Activated CD8-positive, alpha-beta memory T cell treated with anti-CD3 and anti-CD28 coated beads for 4 hours (primary cell): ENCODE measurements at places on chromosomes 12 and 14.
A peak's percentile ranks its signal among the peaks of the same experiment; 100 is the strongest.

DNA sequence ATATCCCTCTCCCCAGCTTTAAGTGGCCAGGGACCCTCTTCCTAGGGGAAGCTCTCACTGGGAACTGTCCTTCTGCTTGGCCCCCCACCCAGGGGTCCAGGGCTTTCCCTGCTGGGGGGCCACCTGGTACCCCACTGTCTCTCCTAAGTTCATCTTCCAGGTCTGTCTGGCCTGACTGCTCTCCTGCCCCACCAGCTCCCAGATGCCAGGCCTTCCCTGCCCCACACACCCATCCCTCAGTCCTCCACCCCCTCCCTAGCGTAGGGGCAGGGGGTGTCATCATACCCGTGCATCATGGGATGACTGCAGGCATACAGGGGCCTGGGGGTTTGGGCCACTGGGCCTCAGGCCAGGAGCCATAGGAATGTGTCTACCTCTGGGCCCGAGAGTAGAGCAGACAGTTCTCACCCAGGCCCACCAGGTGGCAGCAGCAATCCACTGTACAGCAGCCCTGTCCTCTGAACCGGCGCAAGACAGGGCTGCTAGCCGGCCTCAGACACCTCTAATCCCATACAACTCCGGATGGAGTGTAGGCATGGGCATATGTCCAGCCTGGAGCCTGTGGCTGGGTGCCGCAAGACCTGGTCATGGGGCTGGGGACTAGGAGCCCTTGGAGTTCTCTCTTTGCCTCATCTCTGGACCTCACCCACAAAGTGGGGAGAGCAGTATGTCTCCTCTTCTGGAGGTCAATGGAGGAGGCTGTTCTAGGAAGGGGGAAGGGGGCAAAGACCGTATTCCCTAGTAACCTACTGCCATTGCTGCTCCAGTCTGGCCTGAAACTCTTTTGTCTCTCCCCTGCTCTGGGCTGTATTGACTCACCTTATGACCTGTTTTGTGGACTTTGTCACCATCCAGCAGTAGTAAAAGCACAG lies 10.0 kb upstream of the SMARCD1 start:
- peak; percentile 62 for DNase-seq

DNA sequence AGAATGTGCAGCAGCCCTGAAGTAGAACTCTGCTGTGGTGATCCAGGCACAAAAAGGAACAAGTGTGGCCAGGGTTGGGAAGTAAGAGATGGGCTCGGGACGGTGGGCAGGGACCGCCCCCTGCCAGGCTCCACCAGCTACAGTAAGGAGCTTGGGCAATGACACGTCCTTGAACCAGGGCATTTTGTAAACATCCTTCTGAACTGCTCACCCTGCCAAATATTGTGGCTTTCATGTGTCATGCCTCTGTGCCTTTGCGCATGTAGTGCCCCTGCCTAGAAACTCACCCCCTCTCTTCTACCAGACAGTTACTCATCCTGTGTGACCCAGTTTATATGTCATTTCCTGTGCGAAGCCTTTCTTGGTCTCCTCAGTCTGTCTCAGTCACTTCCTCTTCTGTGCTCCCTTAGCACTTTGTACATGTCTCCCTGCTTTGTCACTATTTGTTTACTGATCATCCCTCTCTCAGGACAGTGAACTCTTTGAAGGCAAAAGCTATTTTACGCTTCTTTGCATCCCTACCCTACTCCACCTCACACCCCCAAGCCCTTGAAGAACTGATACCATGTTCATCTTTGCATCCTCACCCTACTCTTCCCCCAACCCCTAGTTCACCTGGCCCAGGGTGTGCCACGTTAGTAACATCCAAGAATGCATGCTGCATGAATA lies 108.9 kb upstream of the PLEKHG7 start:
- DNase-seq = peak; percentile 80

- DNase-seq = no peak
Observed at GRCh38 chr14:100059438-100059781, 5.8 kb upstream of the EVL start.

DNA sequence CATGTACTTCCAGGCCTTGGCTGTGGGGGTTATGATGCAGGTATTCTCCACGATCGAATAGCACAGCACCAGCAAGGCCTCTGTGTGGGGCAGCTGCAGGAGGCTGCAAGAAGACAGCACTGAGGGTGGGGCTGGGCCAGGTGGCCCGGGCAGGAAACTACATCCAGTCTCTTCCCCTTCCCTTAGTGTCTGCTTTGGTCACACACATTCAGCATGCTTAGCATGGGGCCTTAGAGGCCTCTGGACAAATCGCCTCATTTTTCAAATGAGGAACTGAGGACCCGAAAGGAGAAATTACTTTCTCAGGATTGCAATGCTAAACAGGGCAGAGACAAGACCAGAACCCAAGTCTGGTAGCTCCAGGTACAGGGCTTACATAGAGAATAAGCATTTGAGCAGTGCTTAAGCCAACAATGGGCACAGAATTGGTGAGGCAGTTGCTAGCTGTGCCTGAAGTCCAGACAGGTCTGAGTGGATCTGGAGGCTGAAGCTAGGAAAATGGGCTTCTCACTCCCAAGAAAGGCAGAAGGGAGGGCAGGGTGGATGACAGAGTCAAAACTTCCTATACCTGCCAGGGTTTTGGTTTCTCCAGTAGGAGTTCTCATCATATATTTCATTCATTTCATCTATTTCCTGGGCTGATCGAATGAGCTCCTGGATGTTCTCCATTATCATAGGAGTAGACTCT lies 3.5 kb downstream of the ACRBP start:
- no peak for DNase-seq

DNA sequence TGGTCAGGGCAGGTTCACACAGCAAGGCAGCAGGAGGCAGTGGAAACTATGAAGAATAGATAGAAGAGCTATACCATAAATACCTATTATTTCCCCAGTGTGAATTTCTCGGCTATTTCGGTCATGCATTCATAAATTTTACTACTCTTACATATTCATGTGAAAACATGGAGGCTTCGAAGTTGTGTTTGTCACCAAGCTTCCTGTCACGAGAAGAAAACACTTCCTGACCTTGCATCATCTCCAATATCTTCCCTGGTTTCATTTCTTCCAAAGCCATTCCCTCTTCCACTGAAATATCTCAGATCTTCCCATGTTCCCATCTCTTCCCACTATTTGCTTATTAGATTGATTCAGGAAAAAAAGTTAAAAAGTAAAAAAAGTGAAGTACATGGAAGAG lies 80.4 kb downstream of the CPNE8 start:
- no peak for DNase-seq

- no peak for DNase-seq
Observed at GRCh38 chr12:16012117-16012516, 101.0 kb downstream of the DERA start.

GRCh38 chr14:58177125-58177524 lies 22.8 kb upstream of the ACTR10 start:
- DNase-seq = no peak

DNA sequence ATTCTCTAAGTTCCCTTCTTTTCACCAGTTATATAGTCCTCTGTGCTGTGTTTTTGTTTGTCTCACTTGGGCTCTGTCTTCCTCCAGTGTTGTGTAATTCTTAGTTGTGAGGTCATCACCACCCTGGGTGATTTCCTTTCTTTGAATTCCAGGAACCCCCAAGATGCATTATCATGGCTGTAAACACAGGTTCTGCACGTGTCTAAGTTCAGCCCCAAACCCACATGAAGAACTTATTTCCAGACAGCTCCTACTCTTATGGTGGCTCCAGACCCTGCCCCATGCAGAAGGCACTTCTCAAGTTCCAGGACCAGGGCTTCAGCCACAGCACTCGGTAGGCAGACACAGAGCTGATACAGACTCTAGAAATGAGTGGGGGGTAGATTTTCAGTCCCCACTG lies 560.5 kb downstream of the BCL11B start:
- no peak for DNase-seq

GRCh38 chr12:64825143-64826021 lies 935 bp downstream of the TBC1D30 start:
- no peak for DNase-seq

GRCh38 chr12:62163368-62163767 lies 96.8 kb upstream of the USP15 start:
- DNase-seq = no peak

- no peak for DNase-seq
Observed at GRCh38 chr12:15979096-15980092, 68.3 kb downstream of the DERA start.

DNA sequence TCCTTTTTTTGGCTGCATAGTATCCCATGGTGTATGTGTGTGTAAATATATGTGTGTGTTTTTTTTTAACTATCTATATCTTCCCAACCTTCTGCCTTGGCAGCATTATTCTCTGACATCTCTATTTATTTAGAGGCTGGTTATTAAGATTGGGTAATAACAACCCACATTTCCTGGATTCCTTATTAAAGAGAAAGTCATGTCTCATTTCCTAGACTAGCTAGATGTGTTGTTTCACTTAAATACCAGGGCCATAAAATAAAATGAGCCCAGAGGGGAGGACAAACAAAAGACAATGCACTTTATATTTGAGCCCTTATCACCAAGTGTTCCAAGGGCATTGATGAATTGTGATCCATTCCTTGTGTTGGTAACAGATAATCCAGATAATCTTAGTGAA lies 169.1 kb downstream of the SLC5A8 start:
- no peak for DNase-seq

- no peak for DNase-seq
Observed at GRCh38 chr14:102019006-102019540, 54.7 kb downstream of the DYNC1H1 start.

- DNase-seq = no peak
Observed at GRCh38 chr14:102469261-102469660, 40.3 kb downstream of the ANKRD9 start.

GRCh38 chr14:32017587-32017986 lies 59.5 kb upstream of the ARHGAP5 start:
- no peak for DNase-seq

DNA sequence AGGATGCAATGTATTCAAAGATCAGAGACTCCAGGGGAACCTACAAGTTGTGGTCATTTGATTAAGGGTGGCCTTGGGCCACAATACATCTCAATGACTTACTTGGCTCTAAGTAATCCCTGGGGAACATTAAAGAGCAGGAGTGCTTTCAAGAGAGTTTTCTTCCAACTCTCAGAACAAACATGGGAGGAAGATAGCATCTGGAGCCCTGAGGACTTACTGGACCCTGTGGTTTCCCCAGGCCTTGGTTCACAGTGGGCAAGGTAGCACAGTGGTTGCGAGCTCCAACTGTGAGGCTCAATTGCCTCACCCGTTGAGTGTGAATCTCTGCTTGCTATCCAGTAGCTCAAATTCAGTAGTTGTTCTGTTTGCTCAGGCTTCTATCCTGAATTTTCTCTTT lies 32.4 kb downstream of the STXBP6 start:
- DNase-seq = no peak

DNA sequence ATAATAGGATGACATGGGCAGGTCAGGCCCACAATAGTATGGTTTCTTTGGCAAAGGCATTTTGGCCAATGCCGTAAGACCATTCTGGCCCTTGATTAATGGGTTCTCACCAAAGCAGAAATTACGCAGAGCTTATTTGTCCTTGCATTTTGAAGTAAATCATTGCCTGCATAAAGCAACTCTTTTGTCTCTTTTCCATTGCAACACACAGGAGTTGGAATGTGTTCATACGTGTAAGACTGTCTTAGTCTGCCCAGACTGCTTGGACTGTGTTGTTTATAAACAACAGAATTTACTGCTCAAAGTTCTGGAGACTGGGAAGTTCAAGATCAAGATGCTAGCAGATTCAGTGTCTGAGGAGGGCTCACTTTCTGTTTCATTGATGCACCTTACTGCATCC lies 102.8 kb upstream of the NPAS3 start:
- DNase-seq = no peak

DNA sequence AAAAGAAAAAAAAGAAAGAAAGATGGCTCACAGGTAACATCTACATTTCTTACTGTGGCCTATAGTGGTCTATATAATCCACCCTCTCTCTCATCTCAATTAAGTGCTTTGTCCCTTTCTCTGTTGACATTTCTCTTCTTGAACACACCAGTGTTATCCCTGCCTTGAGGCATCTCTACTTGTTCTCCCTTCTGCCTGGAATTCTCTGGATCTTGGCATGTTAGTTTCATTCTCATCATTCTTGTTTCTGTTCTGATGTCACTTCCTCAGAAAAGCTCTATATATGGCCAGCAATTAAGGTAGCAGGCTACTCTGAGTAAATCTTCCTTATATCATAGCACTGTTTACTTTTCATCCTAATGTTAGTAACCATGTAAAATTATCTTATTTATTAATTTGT lies 155.7 kb upstream of the PDZRN4 start:
- no peak for DNase-seq

DNA sequence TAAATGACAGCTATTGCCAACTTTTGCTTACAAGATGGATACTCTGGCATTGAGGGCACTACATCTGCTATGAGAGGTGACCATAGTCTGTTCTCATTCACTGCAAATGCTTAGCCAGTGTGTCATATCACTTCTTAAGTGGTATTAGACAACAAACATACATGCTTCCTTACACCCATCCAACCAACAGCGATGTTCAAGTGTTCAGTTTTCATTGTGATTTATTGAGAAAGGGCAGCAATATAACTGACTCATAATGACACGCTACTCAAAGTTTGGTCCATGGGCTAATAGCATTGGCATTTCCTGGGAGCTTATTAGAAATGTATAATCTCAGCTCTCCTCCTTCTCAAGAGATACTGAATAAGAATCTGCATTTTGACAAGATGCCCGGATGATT lies 181.7 kb downstream of the NPAS3 start:
- no peak for DNase-seq

- DNase-seq = no peak
Observed at GRCh38 chr12:24960222-24960855, 11.4 kb upstream of the BCAT1 start.

GRCh38 chr14:55062517-55063351 lies 11.3 kb downstream of the MAPK1IP1L start:
- DNase-seq = no peak

DNA sequence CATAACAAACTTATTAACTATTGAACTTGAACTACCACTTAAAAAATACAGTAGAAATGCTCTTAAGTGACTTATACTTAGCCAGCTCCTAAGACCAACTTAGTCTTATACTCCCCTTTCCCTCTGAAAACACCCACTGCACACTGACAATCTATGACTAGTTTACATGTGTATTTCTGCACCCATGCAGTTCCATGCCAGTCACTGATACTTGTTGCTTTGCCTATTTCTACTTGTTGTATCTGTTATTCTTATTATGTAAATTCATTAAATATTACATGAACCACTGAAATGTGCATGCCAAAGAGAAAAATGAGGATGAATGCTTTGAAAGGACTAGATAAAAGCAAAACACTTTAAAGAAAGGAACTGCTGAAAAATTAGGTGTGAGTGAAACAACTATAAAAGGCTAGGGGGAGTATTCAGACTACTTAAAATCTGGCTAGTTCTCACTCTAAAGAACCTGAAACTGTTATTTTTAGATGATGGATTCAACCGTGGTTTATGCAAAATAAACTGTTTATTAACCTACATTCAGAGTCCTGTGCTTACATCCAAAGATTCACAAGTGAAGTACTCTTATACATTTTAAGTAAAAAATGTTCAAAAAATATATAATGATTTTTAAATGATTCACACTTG lies 74.7 kb downstream of the RPS6KA5 start:
- no peak for DNase-seq

GRCh38 chr12:109581856-109582255 lies 8.3 kb downstream of the MVK start:
- no peak for DNase-seq

GRCh38 chr12:76084863-76085519 lies 506 bp upstream of the NAP1L1 start:
- DNase-seq = peak; percentile 30
